ENCODE measurements at places on chromosomes 4 and X.
A peak's percentile ranks its signal among the peaks of the same experiment; 100 is the strongest.

DNA sequence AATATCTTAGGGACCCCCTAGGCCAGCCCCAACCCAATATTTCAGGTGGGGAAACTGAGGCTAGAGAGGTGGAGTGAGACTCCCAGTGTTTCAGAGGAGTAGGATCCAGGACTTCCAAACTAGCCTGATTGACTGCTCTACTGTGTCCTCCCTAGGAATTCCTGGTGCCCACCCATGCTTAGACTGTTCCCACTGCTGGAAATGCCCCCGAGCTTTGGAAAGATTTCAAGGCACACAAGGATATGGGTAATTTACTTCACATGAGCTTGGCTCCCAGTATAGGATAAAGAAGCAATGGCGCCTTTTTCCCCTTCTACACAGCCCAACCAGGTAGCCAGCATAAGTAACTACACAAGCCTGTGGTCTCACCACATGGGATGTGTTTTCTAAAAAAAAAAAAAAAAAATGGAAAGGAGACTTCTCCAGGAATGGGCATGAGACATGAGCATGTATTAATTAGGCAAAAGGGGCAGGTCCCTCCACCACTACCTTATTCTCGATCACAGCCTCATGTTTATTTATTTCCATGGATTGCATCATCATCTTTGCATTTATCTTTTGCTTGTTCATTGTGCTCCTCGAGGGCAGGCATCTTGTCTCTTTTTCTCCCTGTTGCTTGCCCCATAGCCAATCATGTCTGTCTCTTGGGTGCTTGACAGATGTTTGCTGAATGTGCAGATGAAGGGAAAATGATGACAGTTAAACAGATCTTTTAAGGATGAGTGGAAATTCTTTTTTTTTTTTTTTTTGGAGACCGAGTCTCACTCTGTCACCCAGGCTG, 66.7 kb downstream of the DRD5 start:
- no peak for DNase-seq

GRCh38 chr4:128517096-128517738, 229.6 kb upstream of the PGRMC2 start:
- no peak for DNase-seq

DNA sequence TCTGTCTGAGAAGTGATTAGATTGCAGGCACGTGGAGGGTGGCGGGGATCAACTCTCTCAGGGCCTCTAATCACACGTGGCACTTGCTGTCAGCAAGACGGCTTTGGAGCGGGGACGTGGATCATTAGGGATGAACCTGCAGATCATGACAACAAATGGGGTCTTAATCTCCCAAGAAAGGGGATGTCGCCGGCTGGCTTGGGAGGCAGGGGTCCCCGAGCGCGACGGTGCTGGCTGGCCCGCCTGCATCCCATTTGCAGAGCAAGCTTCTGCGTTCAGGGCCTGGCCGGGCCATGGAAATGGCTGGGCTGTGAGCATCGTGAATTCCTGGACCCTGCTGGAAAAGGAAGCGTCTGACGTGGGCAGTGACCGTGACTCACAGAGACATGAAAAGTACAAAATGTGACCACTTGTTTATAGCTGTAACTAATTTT, 85.1 kb upstream of the SHOX start:
- DNase-seq = no peak

GRCh38 chr4:150283689-150284088, 205.4 kb downstream of the DCLK2 start:
- DNase-seq = no peak

- no peak for DNase-seq
Measured at GRCh38 chr4:53619431-53619830, 28.1 kb upstream of the LNX1 start.

GRCh38 chrX:17038681-17039161, 92.3 kb downstream of the REPS2 start:
- DNase-seq = no peak

- peak; percentile 4 for DNase-seq
Measured at GRCh38 chr4:70678383-70678999, 9.8 kb upstream of the UTP3 start.

DNA sequence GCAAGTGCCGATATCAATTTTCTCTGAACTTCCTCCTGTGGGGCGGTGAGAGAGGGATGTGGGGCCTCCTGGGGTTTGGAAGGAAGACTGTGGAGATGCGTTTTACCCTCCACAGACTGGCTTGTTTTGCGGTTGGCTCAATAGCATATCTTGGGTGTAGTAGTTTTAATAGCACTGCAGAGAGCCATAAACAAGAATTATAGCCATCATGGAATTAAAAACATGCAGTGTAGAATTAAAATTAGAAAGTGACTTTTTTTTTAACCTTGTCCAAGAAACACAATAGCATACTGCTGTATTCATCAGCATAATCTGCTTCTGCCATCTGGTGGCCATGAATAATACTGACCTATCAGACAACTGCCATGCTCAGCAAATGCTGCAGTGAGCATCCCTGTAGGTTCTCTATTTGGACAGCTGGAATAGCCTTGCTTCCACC, 47.3 kb upstream of the SCML1 start:
- DNase-seq = peak; percentile 2

GRCh38 chrX:30812326-30812725, 76.7 kb downstream of the TAB3 start:
- DNase-seq = no peak

DNA sequence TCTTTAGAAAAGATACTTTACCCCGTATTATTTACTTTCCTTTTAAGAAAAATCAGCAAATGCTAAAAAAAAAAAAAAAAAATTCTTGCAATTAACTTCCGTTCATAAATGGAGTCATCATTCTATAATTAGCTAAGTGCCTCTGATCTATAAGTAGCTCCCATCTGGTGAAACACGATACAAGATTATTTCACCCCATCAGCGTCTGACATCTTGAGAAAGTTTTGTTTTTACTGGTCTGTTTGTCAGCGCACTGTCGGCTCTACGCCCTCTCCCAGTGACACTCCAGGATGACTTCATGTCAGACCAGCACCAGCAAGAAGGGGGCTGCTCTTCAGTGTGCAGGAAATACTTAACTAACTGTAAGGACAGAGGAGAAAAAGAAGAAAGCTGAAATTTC, 108.3 kb downstream of the AFAP1 start:
- DNase-seq = no peak

- no peak for DNase-seq
Measured at GRCh38 chr4:48079972-48080391, 54.1 kb downstream of the TXK start.
